ENCODE measurements at places on chromosomes 1 and 21. TPM values are rescaled to one million over a fixed set of nuclear protein-coding genes. Genes with fewer than 3 reads are reported as not detected.

The TCHHL1 gene
- not detected for total RNA-seq

The GBP7 gene
- 0.12 TPM for total RNA-seq

The S100A1 gene
- not detected for total RNA-seq

The GPR153 gene
- total RNA-seq, result 3.0 TPM

The TRNP1 gene
- 62.3 TPM for total RNA-seq

The EXTL1 gene
- 0.75 TPM for total RNA-seq

The SDE2 gene
- total RNA-seq, result 34.0 TPM

The P3H1 gene
- total RNA-seq, result 94.4 TPM

The CEP85 gene
- total RNA-seq, result 15.6 TPM

The LMX1A gene
- not detected for total RNA-seq

The CYB5RL gene
- 6.6 TPM for total RNA-seq

The KRTAP6-1 gene
- total RNA-seq, result not detected

The SCAF4 gene
- total RNA-seq, result 5.0 TPM

The KLHDC7A gene
- total RNA-seq, result not detected

The FAM163A gene
- total RNA-seq, result not detected
